HL-60 (cell line): ENCODE measurements at places on chromosomes 12 and 14.

DNA sequence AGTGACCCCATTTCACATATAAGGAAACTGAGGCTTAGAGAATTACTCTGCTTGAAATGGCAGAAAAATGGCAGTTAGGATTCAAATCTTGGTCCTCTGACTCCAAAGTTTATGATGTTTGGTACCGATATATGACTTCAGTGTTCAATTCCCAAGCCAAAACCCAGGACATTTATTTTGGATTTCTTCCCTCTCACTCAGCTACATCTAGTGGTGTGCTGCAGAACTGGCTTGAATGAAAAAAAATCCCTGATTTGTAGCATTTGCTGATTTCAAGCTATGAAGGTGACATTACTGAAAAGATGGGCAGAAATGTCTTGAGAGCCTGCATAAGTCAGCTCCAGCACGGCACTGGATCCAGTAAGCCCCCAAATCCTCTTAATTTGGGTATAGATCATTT, 106.4 kb downstream of the EFCAB11 start:
- no peak for DNase-seq

- DNase-seq: no peak
Measured at GRCh38 chr14:91831337-91831736, 36.0 kb downstream of the TC2N start.

DNA sequence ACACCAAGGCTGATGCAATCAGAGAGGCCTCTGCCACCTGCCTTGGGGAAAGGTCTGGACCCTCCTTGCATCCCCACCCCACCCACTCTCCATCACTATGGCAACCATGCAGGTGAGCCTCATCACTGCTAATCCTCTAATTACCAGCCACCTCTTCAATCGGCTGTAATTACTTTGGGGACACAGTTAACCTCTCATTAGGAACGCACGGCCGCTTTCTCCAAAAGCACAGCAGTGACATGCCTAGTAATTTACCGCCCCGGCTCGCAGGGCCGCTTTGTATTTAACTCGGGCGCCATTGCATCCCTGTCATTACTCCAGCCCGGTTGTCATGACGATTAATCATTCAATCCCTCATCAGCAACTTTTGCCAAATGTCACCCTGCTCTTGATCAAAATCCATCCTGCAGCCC, 36.3 kb upstream of the FAM222A start:
- no peak for DNase-seq

DNA sequence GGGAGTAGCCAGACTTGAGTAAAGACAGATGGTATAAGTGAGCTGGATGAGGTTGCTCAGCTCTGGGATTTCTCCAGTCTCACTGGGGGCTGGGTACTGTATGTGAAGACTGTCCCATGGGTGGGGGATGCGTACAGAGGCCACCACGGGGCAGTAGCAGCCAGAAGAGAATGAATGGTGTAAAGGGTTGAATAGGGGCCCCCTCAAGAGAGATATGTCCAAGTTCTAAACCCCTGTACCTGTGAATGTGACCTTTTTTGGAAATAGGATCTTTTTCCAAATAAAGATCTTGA, 21.8 kb upstream of the BCDIN3D start:
- DNase-seq: no peak

GRCh38 chr12:83010169-83010804, 323.6 kb downstream of the TMTC2 start:
- no peak for DNase-seq

DNA sequence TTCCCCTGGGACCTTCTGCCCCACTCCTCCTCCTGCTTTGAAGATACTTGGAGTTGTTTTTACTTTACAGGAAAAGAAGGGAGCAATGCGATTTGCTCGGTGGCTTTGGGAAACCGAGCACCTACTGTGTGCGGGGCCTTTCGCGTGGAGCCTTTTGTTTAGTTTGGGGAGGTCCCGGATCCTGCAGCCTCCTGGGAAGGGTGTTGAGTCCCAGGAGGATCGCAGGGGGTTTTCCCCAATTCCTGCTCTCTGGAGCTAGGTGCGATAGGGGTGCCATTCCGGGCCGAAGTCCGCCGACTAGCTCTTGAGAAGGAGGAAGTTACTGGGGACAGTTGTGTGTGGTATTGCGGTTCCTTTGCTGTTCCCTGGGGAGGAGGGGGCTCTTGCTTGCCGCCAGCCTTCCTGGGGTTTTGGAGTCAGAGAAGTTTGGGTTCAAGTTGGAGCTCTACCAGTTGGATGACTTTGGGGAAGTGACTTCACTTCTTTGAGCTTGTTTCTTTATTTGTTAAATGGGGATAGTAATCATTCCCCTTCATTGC, 1.1 kb downstream of the BRI3BP start:
- DNase-seq: peak; percentile 79

DNA sequence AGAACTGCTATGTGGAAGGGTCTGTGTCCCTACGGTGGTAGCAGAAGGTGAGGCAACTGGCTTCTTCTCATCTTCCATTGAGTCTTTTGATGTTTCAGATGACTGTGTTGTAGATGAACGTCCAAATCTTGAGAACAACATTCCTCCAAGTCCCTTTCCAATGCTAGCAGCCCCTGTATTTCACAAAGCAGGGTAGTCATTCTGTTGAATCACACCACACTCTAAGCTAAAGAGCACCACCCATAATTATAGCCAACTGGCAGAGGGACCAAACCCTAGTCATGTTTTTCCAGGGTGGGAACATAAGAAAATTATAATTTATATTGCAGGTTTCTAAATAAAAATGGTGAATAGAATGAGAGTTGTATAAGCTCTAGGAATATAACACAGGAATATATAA, 98.7 kb downstream of the DDHD1 start:
- no peak for DNase-seq
